ENCODE measurements at places on chromosomes 7 and 10.

DNA sequence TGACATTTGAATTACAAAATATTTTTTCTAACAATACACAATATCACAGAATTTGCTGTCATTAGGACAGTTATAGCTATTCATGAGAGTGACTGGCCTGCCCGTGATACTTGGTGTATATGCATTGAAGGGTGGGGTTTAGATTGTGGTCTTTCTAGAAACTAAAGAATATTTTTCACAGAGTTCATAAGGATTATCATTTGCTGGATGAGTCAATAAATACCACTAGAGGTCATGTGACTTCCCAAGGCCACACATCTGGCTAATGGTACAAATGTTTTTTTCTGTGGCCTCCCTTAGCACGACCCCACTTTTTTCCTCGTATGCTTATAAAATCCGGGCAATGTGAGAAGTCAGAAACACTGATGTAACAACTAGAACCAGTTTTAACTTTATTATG lies 5.2 kb downstream of the OPTN start:
- no peak for DNase-seq

- DNase-seq = no peak
Measured at GRCh38 chr7:12751764-12752163, 64.3 kb downstream of the ARL4A start.

GRCh38 chr7:4951903-4952636 lies 6.9 kb downstream of the MMD2 start:
- peak; percentile 78 for DNase-seq

GRCh38 chr7:20310963-20311742 lies 19.5 kb upstream of the ITGB8 start:
- DNase-seq = peak; percentile 35

DNA sequence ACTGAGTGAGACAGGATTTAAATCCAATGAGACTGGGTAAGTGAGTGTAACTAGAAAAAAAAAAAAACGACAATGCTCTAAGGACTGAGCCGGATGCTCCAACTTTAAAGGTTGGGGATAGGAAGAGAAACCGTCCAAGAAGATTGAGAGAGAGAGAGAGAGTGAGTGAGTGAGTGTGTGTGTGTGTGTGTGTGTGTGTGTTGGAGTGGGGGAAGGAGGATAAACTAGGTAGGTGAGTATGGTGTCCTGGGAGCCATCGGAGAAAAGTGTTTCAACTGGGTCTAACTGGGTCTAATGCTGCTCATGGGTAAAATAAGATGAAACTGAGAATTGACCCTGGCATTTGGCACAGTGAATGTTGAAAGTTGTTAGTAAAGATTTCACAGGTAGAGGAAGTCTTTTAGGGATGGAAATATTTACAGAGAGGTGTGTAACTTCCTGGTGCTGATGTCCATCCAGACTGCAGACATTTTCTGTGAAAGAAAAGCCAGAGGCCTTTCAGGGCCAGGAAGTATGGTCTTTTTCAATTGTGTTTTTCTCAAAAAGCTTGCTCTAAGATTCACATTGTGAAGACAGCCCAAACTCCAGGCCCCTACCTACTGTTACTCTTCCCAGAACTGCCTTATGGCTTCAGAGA lies 14.2 kb downstream of the ENTPD1 start:
- no peak for DNase-seq

- DNase-seq = peak; percentile 67
Measured at GRCh38 chr10:122056431-122057094, 67.6 kb downstream of the TACC2 start.

- DNase-seq = no peak
Measured at GRCh38 chr10:61296161-61296560, 157.0 kb downstream of the TMEM26 start.

All from T47D (cell line).